ENCODE measurements at places on chromosomes 16 and 17.

DNA sequence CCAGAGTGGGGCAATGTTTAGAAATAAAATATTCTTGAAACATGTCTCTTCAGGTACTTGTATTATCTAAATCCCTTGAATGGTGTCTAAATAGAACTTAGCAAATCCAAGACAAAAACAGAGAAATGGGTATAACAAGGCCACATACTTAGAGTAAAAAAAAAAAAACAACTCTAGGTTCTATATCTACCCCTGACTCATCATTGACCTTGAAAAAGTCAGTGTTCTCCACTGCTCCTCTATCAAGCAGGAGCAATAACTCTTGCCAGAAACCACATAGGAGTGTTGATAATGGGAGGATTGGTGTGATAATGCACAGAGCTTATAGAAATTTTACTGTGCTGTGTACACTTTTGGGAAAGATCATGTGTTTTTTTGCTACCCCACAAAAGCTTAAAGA, 296.6 kb upstream of the PMFBP1 start:
- DNase-seq: no peak

DNA sequence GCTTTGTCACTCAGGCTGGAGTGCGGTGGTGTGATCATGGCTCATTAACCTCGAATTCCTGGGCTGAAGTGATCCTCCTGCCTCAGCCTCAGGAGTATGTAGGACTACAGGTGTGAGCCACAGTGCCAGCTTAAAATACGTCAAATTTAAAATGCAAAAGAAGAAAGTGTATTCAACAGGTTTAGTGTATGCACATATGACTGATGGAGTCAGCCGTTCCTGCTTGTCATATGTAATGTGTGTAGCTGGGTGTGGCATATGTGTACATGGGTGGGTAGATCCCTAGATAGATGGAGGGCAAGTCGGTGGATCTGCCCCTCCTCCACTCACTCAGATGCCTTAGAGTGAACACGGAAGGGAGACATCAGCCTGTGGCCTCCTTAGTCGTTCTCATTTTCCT, 111.0 kb downstream of the RPTOR start:
- no peak for DNase-seq

- no peak for DNase-seq
Observed at GRCh38 chr17:5933430-5933829, 136.7 kb upstream of the WSCD1 start.

GRCh38 chr17:42389135-42389417, 834 bp upstream of the STAT3 start:
- no peak for DNase-seq

DNA sequence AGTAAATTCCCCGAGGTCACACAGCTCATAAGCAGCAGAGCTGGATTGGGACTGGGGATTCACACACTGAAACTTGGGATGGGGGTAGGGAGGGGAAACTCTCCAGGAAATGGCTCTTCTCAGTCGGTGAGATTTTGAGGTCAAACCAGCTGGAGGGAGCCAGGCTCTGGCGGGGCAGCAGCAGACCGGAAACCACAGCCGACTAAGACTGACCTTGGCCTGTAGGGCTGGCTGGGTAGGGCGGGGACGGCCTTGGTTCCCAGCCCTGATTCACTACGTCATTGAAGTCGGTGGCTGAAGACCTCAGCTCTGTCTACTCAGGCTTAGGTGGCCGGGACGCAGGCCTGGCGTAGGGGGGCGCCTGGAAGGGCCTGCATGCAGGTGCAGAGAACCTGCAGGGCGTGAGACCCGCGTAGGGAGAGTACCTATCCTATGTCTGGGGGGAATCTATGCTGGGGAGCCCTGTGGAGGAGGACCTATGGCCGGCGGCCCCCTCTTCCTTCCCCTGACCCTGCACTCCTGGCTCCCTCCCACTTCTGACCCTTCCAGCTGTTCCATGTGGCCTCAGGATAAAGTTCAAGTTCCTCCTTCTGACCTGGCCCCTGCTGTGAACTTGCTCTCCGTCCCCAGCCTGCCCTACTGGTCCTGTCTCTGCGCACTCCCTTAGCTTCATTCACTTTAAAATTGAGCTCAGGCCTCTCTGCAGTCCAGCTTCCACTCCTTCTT, 11.9 kb upstream of the SLC4A1 start:
- no peak for DNase-seq

- no peak for DNase-seq
Observed at GRCh38 chr17:6654841-6655731, 3.5 kb downstream of the C17orf100 start.

GRCh38 chr16:24174957-24175356, 81.2 kb upstream of the CACNG3 start:
- no peak for DNase-seq

GRCh38 chr17:38636054-38636453, 30.3 kb upstream of the SRCIN1 start:
- peak; percentile 46 for DNase-seq

GRCh38 chr17:4509401-4509800, 10.7 kb downstream of the SPNS2 start:
- DNase-seq: no peak

DNA sequence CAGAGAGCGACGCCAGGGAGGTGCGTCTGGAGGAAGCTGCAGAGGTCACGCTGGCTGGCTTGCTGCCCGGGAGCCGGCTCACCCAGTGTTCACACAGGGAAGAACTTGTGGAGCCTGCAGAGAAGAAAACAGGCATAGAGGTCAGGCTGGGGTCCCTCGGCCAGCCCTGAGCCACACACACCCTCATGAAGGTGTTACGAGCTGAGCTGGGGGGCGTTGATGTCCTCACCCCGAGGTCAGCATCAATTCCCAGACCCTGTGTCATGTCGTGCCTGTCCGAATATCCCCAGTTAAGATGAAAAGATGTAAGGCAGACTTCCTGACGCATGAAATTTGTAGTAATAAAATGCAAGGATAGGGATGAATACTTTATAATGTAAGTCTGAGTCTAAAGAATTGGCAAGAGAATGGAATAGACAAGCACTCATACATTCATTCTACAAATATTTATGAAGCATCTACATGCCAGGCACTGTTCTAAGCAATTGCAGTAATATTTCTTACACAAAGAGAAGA, 77.1 kb downstream of the USP31 start:
- DNase-seq: no peak

All from NT2/D1 (cell line).